Left ventricle myocardium inferior (tissue), 1 donor: ENCODE measurements at places on chromosomes 13 and 19.

GRCh38 chr13:101726681-101727080, 274.2 kb downstream of the ITGBL1 start:
- no peaks in the 10 kb centered on the region for H3K4me1 ChIP-seq
- no peak overlapping the region for H3K4me3 ChIP-seq
- no peaks in the 10 kb centered on the region for H3K36me3 ChIP-seq
- no peak overlapping the region for H3K27ac ChIP-seq

GRCh38 chr13:76758257-76758656, 127.9 kb downstream of the KCTD12 start:
- no peak overlapping the region for H3K27ac ChIP-seq
- no peak overlapping the region for H3K4me3 ChIP-seq
- peaks cover 28% of the 10 kb centered on the region for H3K4me1 ChIP-seq
- no peak for DNase-seq
- H3K27me3 ChIP-seq: no peaks in the 10 kb centered on the region

DNA sequence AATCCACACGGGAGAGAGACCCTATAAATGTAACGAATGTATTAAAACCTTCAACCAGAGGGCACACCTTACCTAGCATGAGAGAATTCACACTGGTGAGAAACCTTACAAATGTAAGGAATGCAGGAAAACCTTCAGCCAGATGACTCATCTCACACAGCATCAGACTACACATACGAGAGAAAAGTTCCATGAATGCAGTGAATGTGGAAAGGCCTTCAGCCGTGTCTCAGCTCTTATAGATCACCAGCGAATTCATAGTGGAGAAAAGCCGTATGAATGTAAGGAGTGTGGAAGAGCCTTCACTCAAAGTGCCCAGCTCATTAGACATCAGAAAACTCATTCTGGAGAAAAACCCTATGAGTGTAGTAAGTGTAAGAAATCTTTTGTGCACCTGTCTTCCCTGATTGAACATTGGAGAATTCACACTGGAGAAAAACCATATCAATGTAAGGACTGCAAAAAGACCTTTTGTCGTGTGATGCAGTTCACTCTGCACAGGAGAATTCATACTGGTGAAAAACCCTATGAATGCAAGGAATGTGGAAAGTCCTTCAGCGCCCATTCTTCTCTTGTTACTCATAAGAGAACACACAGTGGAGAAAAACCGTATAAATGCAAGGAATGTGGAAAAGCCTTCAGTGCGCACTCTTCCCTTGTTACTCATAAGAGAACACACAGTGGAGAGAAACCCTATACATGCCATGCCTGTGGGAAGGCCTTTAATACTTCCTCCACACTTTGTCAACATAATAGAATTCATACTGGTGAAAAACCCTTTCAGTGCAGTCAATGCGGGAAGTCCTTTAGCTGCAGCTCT, 16.0 kb downstream of the ZNF582 start:
- H3K4me1 ChIP-seq: no peaks in the 10 kb centered on the region
- no peak for DNase-seq
- peaks cover 78% of the 10 kb centered on the region for H3K36me3 ChIP-seq
- no peak overlapping the region for H3K4me3 ChIP-seq

DNA sequence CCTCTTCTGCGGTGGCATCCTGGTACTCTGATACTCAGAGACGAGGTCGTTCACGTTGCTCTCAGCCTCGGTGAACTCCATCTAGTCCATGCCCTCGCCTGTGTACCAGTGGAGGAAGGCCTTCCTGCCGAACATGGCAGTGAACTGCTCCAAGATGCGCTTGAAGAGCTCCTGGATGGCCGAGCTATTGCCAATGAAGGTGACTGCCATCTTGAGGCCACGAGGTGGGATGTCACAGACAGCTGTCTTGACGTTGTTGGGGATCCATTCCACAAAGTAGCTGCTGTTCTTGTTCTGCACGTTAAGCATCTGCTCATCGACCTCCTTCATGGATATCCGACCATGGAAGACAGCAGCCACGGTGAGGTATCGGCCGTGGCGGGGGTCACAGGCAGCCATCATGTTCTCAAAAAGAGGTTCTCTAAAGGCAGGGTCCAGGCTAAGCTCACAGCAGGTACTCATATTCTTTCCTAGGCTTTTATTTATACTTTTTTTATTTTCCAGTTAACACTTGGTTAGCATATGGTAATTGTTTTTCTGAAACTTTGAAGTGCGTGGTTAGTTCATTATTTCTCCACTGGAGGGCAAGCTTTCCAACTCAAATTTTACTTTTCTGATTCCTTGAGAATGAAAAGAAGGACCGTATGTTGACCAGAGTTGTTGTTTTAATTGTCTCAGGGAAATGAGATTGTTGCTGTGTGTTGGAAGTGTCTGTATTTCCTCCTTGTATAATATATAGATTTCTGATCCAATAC, 72.4 kb upstream of the RGCC start:
- H3K27ac ChIP-seq: no peak overlapping the region
- no peaks in the 10 kb centered on the region for H3K36me3 ChIP-seq
- no peak overlapping the region for H3K4me3 ChIP-seq
- no peak for DNase-seq
- peaks cover 22% of the 10 kb centered on the region for H3K4me1 ChIP-seq
